Activated CD4-positive, CD25-positive, alpha-beta regulatory T cell treated with anti-CD3 and anti-CD28 coated beads, Interleukin-2, amount 50 U/mL, for 16 hours (primary cell): ENCODE measurements at places on chromosomes 4 and X.

DNA sequence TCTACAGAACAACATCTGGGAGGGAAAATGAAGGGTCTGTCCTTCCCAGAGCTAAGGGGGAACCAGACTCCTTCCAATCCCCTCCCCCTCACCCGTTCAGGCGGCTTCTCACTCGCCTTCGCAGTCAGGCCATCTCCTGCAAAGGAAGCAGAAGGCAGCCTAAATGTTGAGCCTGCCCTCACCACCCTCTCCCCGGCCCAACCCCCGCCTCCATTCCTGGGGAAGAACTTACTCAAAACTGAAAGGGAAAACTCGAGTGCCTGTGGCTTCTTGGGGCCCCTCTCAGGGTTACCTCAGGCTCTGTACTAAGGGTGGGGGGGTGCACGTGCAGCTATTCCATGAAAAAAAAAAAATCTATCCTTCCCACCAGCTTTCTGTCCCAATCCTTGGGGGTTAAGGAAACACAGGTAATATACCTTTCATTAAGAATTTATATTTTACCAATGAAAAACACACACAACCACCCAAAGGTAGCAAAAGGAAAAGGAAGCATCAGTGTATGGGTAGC, 2.4 kb downstream of the ZMYM3 start:
- no peak for DNase-seq

DNA sequence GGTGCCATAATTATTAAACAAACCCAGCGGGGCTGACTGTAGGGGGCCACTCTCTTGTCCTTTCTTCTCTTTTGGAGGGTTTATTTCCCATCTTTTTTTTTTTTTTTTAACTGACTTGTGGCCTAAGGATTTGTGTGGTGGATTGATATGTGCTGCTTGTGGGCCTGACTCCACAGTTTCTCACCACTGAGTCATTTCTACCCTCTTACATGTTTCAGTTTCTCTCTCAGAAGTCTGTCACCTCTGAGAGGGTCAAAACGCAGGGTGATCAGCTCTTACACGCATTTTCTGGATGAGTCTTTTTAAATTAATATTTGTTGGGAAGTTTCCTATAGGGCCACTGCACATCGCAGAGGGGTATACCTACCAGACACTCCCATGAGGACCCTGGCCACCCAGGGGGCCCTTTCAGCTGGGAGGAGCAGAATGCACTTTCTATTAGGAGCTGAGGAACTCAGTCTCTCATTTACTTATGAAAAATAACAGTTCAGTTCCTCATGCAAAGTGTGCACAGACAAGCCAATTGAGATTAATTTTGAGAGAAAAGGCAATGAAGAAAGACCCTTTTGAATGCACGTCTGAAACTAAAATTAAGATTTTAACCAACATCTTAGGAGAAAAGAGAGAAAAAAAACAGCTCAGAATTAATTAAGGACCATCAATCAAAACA, 407.9 kb downstream of the TECRL start:
- DNase-seq = no peak

DNA sequence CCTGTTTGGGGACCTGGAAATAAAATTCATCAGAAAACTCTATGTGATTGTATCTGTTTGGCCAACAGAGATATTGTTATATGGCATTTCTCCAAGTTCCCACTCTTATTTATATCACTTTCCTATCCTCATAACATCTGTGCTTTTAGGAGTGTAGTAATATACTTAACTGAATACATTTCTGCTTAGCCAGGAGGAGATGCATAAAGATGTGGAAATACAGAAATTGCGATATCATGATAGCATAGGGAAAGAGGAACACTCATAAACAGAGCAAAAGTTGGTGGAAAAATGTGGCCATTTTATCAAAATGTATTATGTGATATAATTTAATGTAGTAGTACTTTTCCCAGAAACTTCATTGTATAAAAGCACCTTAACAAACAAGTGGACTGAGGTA, 46.1 kb upstream of the TSPAN7 start:
- DNase-seq = no peak

GRCh38 chr4:119233750-119234149, 21.2 kb downstream of the USP53 start:
- no peak for DNase-seq

DNA sequence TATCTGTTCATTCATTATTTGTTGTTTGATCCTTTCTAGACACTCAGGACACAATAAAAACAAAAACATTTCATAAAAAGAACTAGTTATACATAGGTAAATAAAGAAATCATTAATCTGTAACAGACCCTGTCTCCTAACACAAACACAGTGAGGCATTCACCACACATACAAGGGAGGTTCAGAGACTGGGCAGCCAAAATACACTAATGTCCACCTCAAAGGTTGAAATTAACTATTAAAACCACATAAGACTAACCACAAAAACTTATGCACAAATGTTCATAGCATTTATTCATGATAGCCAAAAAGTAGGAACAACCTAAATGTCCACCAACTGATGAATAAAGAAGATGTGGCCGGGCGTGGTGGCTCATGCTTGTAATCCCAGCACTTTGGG, 7.8 kb downstream of the PAPSS1 start:
- DNase-seq = no peak

GRCh38 chr4:11824566-11824965, 395.9 kb upstream of the HS3ST1 start:
- no peak for DNase-seq

DNA sequence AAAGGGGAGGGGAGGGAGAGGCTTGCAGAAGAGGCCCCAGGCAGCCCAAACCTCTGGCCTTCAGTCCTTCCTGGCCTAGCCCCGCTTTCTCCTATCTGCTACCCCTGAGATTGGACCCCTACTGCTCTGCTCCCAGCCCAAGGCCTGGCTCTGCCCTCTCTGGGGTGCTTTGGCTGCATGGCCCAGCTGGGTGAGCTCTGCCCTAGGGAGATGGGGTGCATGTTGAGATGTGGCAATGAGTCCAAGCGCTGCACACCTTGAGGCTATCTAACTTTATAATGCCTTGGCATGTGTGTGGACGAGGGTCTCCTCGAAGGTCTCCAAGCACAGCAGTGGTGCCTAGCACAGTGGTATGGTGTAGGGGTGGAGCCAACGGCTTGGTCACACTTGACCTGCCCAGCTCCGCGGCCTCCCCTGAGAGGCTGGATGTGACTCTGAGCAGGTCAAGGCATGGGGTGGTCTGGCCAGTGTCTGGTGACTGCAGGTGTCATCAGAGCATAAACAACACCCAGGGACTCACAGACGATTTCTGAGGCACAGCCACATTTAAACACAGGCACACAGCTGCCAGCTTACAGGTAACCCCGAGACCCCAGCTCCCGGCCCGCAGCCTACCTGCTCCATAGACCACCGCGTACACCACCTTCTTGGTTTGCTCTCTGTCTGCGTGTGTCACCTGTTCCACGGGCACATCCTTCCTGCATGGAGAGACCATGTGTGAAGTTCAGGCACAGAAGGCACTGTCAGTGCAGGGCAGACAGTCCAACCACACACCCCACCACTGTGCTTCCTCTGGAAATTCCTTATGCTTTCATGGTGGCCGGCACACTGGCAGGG, 36.3 kb downstream of the NAT8L start:
- no peak for DNase-seq

DNA sequence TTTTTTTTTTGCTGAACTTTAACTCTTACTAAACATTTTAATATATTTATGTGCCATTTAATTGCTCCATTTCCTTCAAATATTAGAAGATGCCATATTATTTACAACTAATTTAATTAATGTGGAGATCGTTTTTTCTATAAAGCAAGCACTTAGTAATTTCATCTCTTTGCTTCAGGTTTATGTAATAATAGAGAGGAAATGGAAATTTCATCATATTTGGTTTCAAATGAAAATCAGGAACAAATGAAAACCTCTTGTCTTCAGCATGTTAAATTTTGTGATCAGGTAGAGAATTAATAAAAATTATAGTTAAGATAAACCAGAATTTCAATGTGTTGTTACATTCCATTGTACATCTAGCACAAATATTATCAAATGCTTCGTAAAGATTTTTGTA, 120.1 kb downstream of the SYNPO2 start:
- DNase-seq = no peak

- no peak for DNase-seq
Measured at GRCh38 chrX:150269605-150270254, 93.4 kb upstream of the MAMLD1 start.

DNA sequence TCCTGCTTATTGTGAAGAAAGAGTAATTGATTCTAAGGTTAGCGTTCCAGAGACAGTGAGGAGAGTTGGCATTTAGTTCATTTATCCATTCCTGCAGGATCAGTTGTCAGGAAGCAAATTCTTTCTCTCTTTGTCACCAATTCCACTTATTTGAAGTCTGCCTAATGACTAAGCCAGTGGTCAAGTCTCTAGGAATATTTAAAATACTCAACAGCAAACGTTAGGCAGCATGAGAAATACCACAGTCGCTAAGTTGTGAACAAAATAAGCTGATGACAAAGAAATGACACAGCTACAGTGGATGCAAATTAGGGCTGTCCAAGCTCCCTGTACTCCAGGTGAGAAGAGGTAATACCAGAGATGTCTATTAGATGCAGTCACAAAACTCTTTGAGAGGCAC, 6.6 kb upstream of the MAGEB17 start:
- DNase-seq = no peak

DNA sequence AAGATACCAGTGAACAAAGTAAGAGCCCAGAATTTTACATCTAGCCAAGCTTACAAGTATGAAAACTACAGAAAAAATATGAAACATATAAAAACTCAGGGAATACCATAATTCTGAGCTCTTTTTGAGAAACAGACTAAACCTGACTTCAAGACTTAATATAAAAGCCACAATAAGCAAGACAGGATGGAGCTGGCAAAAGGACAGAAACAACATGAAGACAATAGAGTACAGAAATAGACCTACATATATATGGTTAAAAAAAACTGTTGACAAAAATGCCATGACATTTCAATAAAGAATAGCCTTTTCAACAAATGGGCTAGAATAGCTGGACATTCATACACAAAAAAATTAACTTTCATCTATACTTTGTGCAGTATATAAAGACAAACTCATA, 49.4 kb downstream of the UBA6 start:
- DNase-seq = no peak

DNA sequence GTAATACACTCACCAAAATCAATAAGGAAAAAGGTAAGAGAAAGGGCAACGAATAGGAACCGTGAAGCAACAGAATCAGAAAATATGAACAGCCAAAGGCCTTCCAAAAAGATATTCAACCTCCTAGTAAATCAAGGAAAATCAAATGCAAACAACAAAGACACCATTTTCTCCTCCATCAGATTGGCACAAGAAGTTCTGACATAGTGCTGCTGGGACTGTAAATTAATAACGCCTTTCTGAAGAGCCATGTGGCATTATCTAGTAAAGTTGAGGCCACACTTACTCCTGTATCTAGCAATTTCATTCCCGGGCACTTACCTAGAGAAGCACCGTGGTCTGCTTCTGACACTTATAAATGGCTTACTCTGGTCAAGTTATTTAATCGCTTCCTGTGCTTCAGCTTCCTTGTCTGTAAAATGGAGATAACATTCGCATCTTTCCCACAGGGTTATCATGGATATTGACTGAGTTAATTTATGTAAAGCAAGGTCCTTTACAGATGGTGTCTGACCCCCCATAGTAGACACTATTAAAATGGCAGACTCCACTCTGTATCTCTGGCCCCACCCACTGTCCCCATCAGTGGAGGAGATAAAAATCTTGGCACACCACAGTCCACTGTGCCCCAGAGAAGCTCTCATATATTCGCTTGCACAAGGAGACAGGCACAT, 20.5 kb upstream of the ENPP6 start:
- DNase-seq = no peak

- no peak for DNase-seq
Measured at GRCh38 chrX:147602176-147602696, 309.5 kb upstream of the FMR1 start.

DNA sequence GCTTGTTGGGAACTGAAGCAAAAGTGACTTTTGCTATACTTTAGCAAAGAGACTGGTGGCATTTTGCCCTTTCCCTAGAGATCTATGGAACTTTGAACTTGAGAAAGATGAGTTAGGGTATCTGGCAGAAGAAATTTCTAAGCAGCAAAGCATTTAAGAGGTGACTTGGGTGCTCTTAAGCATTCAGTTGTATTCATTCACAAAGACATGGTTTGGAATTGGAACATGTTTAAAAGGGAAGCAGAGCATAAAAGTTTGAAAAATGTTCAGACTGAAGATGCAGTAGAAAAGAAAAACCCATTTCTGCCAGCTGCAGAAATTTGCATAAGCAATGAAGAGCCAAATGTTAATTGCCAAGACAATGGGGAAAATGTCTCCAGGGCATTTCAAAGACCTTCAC, 21.6 kb downstream of the AIMP1 start:
- DNase-seq = no peak

GRCh38 chr4:3462321-3462789, 751 bp upstream of the DOK7 start:
- DNase-seq = no peak

DNA sequence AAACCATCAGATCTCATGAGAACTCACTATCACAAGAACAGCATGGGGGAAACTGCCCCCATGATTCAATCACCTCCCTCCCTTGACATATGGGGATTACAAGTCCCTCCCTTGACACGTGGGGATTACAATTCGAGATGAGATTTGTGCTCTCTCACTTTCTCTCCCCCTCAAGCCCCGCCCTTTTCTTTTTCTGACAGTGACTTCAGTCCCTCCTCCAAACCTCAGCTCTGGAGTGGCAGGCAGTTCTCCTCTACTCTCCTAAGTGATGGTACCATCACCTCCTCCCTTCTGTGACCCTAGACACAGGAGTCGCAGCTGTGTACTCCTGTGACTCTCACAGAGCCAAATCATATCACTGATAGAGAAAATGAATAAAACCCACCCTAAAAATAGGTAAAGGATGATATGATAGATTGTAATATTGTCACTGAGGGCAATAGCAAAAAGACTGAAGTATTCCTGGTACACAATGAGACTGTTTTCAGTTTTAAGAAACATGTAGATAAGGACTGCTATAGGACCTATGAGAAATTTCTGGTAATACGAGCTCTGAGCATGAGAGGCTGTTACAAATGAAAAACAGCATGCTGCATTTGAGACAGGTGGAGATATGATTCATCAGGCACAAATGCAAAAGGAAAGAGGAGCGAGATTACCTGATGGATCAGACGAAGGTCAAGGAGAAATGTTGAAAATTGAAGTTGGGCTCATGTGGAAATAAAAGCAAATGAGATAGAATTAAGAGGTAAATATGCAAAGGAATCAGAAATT, 101.2 kb upstream of the CBLL2 start:
- DNase-seq = no peak
